A549 treated with CORT108297 at 1 μM for 4 hours (cell line): ENCODE measurements at places on chromosomes 3 and 15. TPM values are rescaled to one million over a fixed set of nuclear protein-coding genes. Genes with fewer than 3 reads are reported as not detected.

The SPTSSB gene
- 0.07 TPM in 1 of 5 replicates, not detected in the others for total RNA-seq

The CD80 gene
- total RNA-seq, result not detected in 5 replicates

The CYB561D2 gene
- 14.7 to 22.9 TPM (median 22.3 TPM) in 5 replicates for total RNA-seq

The STXBP5L gene
- 0.07 TPM in 1 of 5 replicates, not detected in the others for total RNA-seq

The LDHAL6B gene
- not detected in 5 replicates for total RNA-seq

The ALS2CL gene
- total RNA-seq, result 4.9 to 8.8 TPM (median 8.5 TPM) in 5 replicates

The CSNK1G1 gene
- 14.4 to 17.7 TPM (median 15.1 TPM) in 5 replicates for total RNA-seq

The GP5 gene
- not detected in 5 replicates for total RNA-seq

The TMEM207 gene
- total RNA-seq, result not detected in 5 replicates

The ACTRT3 gene
- total RNA-seq, result 2.5 to 3.2 TPM (median 2.7 TPM) in 5 replicates

The OR5K2 gene
- not detected in 5 replicates for total RNA-seq
